ENCODE measurements at places on chromosomes 5 and 9. TPM values are rescaled to one million over a fixed set of nuclear protein-coding genes. Genes with fewer than 3 reads are reported as not detected.

- no peaks in the 10 kb centered on the region for H3K27me3 ChIP-seq
- H3K36me3 ChIP-seq: no peaks in the 10 kb centered on the region
- H3K4me3 ChIP-seq: no peak overlapping the region
- DNase-seq: no peak
Measured at GRCh38 chr9:114428466-114428865, 40.7 kb upstream of the AKNA start.

GADD45G gene
- total RNA-seq: 1.2 TPM

DNA sequence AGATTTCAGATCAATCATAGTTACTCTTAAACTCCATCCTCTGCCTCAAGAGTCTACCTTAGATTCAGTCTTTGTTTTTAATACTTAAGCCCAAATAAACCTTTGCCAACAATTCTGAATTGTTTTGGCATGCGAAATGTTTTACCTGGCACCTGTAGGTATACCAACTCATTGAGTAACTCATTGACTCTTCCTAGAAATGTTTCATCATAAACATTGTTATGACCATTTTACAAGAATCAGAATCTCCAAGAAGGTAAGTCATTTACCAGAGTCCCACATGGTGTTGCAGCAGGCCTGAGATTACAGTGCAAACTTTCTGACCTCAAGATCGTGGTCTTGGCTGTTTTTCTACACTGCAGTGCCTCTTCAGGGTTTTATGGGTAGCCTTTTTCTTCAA, 750.4 kb downstream of the BRINP1 start:
- H3K4me3 ChIP-seq: no peak overlapping the region
- no peaks in the 10 kb centered on the region for H3K36me3 ChIP-seq
- no peaks in the 10 kb centered on the region for H3K4me1 ChIP-seq
- H3K27me3 ChIP-seq: no peaks in the 10 kb centered on the region
- no peak overlapping the region for H3K27ac ChIP-seq

PPIC gene
- 45.8 TPM for total RNA-seq

LOX gene
- 0.62 TPM for total RNA-seq

DNA sequence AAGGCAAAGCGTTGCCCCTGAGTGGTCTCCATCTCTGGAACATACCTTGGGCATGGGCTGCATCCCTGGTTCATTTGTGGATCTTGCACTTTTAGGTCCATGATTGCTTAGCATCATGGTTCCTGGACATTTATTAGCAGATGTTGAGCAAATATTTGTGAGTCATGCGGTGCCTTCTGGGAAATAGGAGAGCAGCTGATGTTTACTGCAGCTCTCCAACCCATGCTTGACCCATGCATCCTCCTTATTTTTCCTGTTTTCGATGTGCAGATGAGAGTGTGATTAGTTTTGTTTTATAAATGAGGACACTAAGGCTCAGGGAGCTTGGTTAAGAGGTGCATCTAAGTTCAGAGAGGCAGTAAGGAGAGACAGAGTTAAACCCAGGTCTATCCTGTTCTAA, 253.7 kb downstream of the ICE1 start:
- no peak for DNase-seq
- no peak overlapping the region for H3K4me3 ChIP-seq
- H3K4me1 ChIP-seq: no peaks in the 10 kb centered on the region
- no peak overlapping the region for H3K27ac ChIP-seq

DNA sequence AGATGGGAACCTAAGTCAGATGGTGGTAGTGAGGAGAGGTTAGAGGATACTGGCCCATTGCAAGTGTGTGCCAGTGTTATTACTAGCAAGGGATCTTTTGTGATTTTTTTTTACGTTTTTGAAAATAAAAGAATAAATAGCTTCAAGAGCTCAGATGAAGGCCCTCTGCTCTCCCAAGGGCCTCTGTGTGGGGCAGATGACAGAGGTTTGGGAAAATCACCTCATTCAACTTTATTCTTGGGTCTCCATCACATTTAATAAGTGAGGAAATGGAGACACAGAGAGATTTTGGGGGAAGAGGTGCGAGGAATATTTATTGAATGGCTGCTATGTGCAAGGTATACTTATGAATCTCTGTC, 10.1 kb upstream of the TRAF1 start:
- H3K4me3 ChIP-seq: no peak overlapping the region
- H3K27me3 ChIP-seq: no peaks in the 10 kb centered on the region
- H3K4me1 ChIP-seq: peaks cover 7% of the 10 kb centered on the region

DNA sequence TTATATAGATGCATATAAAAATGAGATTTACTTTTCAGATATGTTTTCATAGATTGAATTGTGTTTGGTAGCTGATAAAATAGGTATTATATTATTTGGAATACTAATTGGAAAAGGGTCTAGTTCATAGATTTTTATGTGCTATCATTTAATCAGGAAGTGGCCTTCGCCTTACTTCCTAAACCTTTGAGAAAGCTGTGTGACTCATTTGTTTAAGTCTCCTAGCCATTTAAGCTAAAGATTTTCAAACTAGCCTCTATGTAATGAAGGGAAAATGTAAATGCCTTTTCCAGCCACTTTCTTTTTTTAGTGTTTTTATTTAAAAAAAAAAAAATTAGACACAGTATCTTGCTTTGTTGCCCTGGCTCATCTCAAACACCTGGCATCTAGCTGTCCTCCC, 97.5 kb downstream of the DMXL1 start:
- H3K27ac ChIP-seq: no peak overlapping the region
- H3K4me3 ChIP-seq: no peak overlapping the region
- no peaks in the 10 kb centered on the region for H3K4me1 ChIP-seq
- no peaks in the 10 kb centered on the region for H3K27me3 ChIP-seq
- H3K36me3 ChIP-seq: 0 out of 2 replicates have a peak, but pooled peaks cover 5% of the 10 kb centered on the region

ATP10B gene
- total RNA-seq: not detected

SCGB3A2 gene
- total RNA-seq: 0.39 TPM

All from Panc1 (cell line).